Neural crest cell (in vitro differentiated cells): ENCODE measurements at places on chromosomes 6 and 20.

DNA sequence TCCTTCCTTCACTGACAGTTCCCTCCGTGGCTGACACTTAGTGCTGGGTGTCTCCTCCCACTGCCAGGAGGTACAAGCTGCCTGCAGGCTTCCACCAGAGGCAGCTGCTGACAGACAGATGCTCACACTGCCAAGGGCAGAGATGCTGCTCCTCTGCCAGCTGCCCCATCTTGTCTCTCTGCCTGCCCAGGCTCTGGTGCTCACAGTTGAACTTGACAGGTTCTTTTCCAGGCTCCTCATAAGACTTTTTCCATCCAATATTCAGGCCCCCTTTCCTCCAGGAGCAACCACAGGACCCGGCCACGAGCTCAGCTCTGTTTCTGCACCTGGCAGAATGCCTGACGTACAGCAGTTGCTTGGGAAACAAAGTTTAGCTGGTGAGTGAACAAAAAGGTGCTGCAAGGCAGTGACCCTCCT is 79.8 kb downstream of the PSMB1 start:
- no peaks in the 10 kb centered on the region for H3K27me3 ChIP-seq
- H3K36me3 ChIP-seq = no peaks in the 10 kb centered on the region
- no peak for DNase-seq
- no peak overlapping the region for H3K4me3 ChIP-seq

- no peaks in the 10 kb centered on the region for H3K27me3 ChIP-seq
- no peak overlapping the region for H3K27ac ChIP-seq
- no peak for DNase-seq
- H3K36me3 ChIP-seq = no peaks in the 10 kb centered on the region
- no peak overlapping the region for H3K4me3 ChIP-seq
Measured at GRCh38 chr20:48238781-48239180, 453.5 kb upstream of the SULF2 start.

- H3K4me1 ChIP-seq = peaks cover 43% of the 10 kb centered on the region
- DNase-seq = no peak
- H3K36me3 ChIP-seq = no peaks in the 10 kb centered on the region
- H3K27ac ChIP-seq = peak overlapping the region; percentile 98
- H3K4me3 ChIP-seq = peak overlapping the region; percentile 98
Measured at GRCh38 chr6:157020398-157020797, 243.2 kb downstream of the ARID1B start.

DNA sequence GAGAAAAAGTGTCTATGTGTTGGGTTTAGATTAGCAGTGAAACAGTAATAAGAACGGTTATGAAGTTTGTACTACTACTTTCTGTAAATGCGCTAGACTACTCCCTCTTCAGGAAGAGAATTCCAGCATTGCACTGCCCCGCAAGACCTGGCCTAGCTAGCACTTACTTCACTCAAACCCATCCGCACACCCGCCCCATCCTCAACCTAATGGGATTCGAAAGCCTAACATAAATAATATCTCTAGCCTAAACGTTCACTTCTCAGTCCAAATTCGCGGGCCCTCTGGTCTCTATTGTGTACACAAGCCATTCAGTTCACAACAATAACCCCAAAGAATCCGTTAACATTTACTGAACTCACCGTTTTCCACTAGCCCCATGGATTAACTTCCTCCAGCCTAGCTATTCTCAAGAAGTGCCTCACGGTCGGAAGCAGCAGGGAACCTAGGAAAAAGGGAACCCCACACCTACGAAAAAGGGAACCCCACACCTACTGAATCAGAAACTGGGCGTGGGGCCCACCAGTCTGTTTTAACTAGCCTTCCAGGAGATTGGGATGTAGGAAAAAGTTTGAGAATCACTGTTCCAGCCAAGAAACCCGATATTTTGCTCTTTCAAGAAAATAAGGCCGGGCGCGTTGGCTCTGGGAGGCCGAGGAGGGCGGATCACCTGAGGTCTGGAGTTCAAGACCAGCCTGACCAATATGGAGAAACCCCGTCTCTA is 45.4 kb upstream of the BTN3A2 start:
- H3K27ac ChIP-seq = no peak overlapping the region
- peaks cover 32% of the 10 kb centered on the region for H3K4me1 ChIP-seq
- H3K27me3 ChIP-seq = peaks cover 72% of the 10 kb centered on the region
- DNase-seq = no peak
- no peaks in the 10 kb centered on the region for H3K36me3 ChIP-seq

- peaks cover 8% of the 10 kb centered on the region for H3K4me1 ChIP-seq
- H3K27me3 ChIP-seq = no peaks in the 10 kb centered on the region
- no peaks in the 10 kb centered on the region for H3K36me3 ChIP-seq
- no peak overlapping the region for H3K27ac ChIP-seq
- no peak for DNase-seq
Measured at GRCh38 chr20:8428988-8429387, 296.9 kb downstream of the PLCB1 start.

GRCh38 chr6:152671171-152671570 is 26.5 kb upstream of the MYCT1 start:
- no peak overlapping the region for H3K27ac ChIP-seq
- no peaks in the 10 kb centered on the region for H3K4me1 ChIP-seq
- DNase-seq = no peak
- no peaks in the 10 kb centered on the region for H3K36me3 ChIP-seq

DNA sequence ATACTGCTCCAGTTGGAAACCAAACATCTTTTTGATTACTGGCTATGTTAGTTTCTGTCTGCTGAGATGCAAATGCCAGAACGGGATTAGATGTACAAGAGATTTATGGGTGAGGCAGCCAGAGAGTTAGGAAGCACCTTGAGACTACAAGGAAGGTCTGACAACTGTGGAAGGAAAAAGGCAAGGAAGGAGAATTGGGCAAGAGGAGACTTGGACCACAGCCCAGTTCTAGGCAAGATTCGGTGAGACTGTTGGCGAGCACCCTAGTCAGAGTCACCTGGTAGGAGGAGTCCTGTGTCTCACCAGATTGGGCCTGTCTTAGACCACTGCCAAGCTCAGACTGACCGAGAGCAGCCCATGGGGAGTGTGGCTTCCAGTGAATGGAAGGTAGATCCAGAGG is 91.8 kb upstream of the F13A1 start:
- no peaks in the 10 kb centered on the region for H3K27me3 ChIP-seq
- no peak for DNase-seq
- H3K36me3 ChIP-seq = no peaks in the 10 kb centered on the region
- no peak overlapping the region for H3K4me3 ChIP-seq
- no peak overlapping the region for H3K27ac ChIP-seq

GRCh38 chr6:22657352-22657980 is 88.1 kb downstream of the HDGFL1 start:
- peak overlapping the region; percentile 68 for H3K27ac ChIP-seq
- H3K4me3 ChIP-seq = no peak overlapping the region
- no peaks in the 10 kb centered on the region for H3K27me3 ChIP-seq
- no peak for DNase-seq
- H3K36me3 ChIP-seq = peaks cover 5% of the 10 kb centered on the region
- peaks cover 67% of the 10 kb centered on the region for H3K4me1 ChIP-seq

DNA sequence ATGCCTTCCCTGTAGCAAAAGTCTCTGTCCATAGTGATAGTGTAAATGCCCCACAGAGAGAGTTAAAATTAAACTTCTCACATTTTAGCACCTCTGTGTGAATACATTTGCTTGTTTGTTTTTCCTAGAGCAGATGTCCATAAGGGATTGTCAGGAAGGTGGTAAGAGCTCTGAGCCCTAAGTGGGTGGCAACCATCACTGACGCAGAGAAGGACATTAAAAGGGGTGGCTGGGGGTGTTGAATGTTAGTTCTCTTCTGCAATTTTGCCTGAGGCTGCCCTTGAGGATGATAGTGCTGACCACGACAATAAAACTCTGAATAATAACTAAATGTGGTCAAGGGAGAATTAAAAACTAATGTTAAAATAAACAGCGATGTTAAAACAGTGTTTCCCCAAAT is 174.3 kb upstream of the ID4 start:
- no peak for DNase-seq
- H3K4me1 ChIP-seq = peaks cover 16% of the 10 kb centered on the region
- H3K4me3 ChIP-seq = no peak overlapping the region
- H3K36me3 ChIP-seq = peaks cover 3% of the 10 kb centered on the region
- H3K27ac ChIP-seq = no peak overlapping the region

- H3K27me3 ChIP-seq = no peaks in the 10 kb centered on the region
- H3K4me1 ChIP-seq = peaks cover 31% of the 10 kb centered on the region
- peak overlapping the region; percentile 8 for H3K27ac ChIP-seq
- no peak for DNase-seq
- H3K4me3 ChIP-seq = no peak overlapping the region
- H3K36me3 ChIP-seq = no peaks in the 10 kb centered on the region
Measured at GRCh38 chr20:11235058-11235457, 561.3 kb upstream of the JAG1 start.

DNA sequence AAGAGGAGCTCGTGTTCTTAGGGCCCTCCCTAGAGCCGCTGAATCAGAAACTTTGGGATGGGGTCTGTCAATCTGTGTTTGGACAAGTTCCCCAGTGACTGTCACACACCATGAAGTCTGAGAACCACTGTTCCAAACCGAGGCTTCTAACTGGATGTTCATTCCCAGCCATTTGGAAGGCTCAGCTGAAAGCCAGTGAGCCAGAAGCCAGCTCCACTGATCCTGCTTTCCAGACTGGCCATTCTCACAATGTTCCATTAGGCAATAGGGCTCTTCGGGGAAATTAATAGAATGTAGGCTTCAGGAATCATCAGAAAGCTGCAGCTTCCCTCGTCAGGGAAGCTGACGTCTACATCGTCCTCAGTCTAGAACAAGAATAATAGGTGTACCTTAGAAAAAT is 90.8 kb upstream of the QKI start:
- H3K4me3 ChIP-seq = no peak overlapping the region
- no peaks in the 10 kb centered on the region for H3K36me3 ChIP-seq
- H3K4me1 ChIP-seq = peaks cover 52% of the 10 kb centered on the region
- no peak overlapping the region for H3K27ac ChIP-seq

DNA sequence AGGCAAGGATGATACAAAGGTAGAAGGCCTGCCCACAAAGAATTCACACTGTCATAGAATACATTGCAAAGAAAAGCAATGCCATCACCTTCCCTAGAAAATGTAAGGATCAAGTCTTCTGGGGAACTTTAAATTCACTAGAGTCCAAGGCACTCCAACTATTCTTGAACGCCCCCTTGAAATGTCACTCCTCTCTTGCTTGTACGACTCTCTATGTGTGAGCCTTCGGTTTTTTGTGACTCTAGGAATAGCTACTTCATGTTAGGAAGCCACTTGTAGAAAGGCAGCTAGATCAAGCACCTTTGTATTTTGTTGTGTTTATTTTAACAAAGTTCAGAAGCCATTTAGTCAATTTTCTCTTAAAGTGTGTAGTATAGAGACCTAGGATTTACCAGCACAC is 159.2 kb upstream of the ARID1B start:
- no peak for DNase-seq
- no peaks in the 10 kb centered on the region for H3K4me1 ChIP-seq
- no peak overlapping the region for H3K4me3 ChIP-seq
- H3K27me3 ChIP-seq = no peaks in the 10 kb centered on the region
- no peak overlapping the region for H3K27ac ChIP-seq

DNA sequence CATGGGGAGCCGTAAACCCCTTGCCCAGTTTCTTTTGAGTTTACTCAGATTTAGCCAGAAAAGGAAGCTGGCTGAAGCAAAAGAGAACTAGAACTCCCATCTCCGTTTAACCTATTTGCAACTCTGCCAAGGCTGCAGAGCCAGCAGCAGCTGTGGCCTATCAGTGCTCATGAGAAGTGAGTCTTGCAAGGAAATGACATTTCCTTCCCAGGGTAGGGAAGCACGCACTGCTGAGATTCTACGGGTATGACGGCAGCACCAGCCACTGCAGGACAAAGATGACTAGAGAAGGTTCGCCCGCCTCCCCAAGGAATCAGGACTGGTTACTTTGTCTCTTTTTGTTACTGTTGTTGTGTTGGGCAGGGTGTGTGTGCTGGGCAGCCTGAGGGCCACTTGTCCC is 47.6 kb downstream of the PPP1R3G start:
- DNase-seq = no peak
- no peak overlapping the region for H3K27ac ChIP-seq
- no peaks in the 10 kb centered on the region for H3K27me3 ChIP-seq
- H3K36me3 ChIP-seq = peaks cover 13% of the 10 kb centered on the region
- H3K4me3 ChIP-seq = no peak overlapping the region

DNA sequence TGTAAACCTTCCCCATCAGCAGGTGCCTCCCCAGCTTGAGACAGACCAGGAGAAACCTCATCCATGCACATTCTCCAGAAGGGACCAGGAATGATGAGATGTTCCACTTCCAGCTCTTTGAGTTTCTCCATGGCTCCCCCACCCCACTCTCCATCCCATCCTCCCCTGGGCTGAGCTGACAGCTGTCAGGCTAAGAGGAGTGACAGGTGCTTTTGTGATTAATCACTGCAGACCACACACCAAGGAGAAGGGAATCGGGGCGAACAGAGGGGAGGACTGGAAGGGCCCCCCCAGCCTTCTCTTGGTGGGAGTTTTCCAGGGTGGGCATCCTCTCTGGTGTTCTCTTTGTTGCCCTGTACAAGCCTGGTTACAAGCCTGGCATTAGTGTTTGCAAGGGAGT is 56.1 kb upstream of the ZFAND3 start:
- H3K27ac ChIP-seq = no peak overlapping the region
- DNase-seq = no peak
- H3K27me3 ChIP-seq = peaks cover 15% of the 10 kb centered on the region
- no peaks in the 10 kb centered on the region for H3K4me1 ChIP-seq
- no peaks in the 10 kb centered on the region for H3K36me3 ChIP-seq
- no peak overlapping the region for H3K4me3 ChIP-seq

GRCh38 chr6:6915813-6916547 is 191.8 kb upstream of the RREB1 start:
- no peak overlapping the region for H3K4me3 ChIP-seq
- H3K27ac ChIP-seq = no peak overlapping the region
- H3K36me3 ChIP-seq = no peaks in the 10 kb centered on the region
- no peak for DNase-seq

GRCh38 chr20:50415516-50416268 is 94.5 kb upstream of the PTPN1 start:
- no peak overlapping the region for H3K4me3 ChIP-seq
- H3K27ac ChIP-seq = peak overlapping the region; percentile 96
- peaks cover 3% of the 10 kb centered on the region for H3K36me3 ChIP-seq
- DNase-seq = no peak
- H3K27me3 ChIP-seq = peaks cover 23% of the 10 kb centered on the region

DNA sequence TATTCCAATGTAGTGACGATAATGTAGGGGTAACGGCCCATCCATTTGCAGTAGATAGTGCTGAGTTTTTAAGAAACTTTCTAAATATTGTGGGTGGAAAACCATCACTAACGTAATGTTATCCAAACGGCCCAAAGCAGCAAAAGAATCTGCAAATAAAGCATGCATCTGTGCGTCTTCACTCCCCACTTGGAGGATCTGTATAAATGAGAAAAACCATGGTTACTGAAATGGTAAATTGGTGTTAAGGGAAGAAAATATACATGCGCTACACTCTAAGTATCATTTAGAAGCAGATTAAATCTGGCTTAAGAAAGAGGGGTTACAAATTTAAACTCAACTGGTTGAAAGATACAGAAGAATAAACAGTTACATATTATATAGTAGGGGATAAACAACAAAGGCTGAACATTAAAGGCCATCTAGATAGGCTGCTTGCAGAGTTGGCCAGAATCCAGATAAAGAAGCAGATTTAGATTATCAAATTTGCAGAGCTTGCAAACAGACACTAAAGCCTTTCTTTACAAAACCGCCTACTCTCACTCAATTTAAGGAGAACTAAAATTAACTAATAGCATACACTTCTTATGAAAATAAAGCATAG is 93.3 kb downstream of the SESN1 start:
- H3K4me1 ChIP-seq = no peaks in the 10 kb centered on the region
- no peaks in the 10 kb centered on the region for H3K36me3 ChIP-seq
- no peak for DNase-seq
- no peak overlapping the region for H3K27ac ChIP-seq
- no peak overlapping the region for H3K4me3 ChIP-seq

GRCh38 chr6:80548532-80548931 is 442.1 kb downstream of the BCKDHB start:
- H3K4me3 ChIP-seq = no peak overlapping the region
- H3K27me3 ChIP-seq = no peaks in the 10 kb centered on the region
- H3K36me3 ChIP-seq = no peaks in the 10 kb centered on the region
- H3K27ac ChIP-seq = no peak overlapping the region
- peaks cover 36% of the 10 kb centered on the region for H3K4me1 ChIP-seq
